ENCODE measurements at places on chromosomes 4 and X.
A peak's percentile ranks its signal among the peaks of the same experiment; 100 is the strongest.

DNA sequence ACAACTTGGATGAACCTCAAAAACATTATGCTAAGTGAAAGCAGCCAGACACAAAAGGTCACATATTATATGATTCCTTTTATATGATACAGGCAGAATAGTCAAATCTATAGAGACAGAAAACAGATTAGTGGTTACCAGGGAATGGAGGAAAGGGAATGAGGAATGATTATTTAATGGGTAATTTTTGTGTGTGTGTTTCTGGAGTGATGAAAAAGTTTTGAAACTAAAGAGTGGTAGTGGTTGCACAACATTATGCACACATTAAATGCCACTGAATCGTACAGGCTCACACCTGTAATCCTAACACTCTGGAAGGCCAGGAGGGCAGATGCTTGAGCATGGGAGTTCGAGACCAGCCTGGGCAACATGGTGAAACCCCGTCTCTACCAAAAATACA, 19.6 kb upstream of the SOD3 start:
- no peak for DNase-seq

DNA sequence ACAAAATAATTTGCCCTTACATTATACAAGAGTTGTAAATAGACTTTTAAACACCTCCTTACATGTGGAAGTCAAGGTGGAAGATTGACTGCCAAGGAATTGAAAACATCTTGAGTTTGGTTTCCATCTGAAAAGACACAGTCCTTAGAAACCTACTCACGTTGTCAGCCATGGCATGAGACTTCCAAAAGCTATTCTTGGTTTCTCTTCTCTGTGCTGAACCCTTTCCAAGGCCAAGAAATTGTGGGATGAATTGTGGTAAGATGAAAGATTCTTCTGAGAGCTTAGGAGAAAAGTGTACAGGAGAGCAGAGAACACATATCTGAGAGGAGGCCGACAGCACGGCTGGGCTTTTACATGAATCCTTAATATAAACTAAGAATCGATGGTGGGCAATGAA, 370.0 kb downstream of the FBXW7 start:
- DNase-seq, result no peak

DNA sequence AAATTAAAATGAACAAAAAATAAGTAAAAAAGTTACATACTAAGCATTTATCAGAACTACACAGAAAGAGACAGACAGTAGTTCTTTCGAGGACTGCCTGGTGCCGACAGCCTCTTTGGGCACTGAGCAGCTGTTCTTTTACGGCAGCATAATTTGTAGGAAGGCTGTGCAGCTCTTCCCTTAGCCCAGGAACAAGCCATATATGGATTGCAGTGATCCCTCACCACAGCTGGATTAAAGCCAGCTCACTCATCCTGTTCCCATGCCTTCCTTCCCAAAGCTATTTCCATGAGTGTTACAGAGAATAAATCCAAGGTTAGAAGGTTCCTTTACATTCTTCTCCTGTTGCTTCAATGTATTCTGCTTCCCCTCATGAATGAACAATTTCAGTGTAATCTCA, 71.7 kb downstream of the DDX60L start:
- DNase-seq, result no peak

GRCh38 chr4:53050361-53050774, 188.3 kb downstream of the RASL11B start:
- no peak for DNase-seq

GRCh38 chr4:114677346-114677979, 78.9 kb downstream of the UGT8 start:
- DNase-seq, result no peak

- no peak for DNase-seq
Observed at GRCh38 chr4:26003056-26003455, 89.0 kb downstream of the SMIM20 start.

DNA sequence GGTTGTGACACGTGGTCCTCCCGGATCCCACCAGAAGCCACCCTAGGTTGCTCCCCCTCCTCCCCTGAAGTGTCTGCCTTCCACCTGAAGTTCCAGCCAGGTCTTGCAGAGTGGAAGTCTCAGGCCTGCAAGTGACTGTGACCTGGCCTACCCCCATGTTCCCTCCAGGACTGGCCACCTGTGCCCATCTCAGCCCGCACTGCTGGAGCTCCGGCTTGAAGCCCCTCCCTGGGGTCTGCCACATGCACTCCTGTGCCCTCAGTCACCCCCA, 6.1 kb upstream of the HGFAC start:
- DNase-seq, result no peak

GRCh38 chrX:20433388-20433775, 166.7 kb upstream of the RPS6KA3 start:
- no peak for DNase-seq

GRCh38 chrX:16638533-16638932, 11.4 kb upstream of the S100G start:
- DNase-seq, result no peak

- DNase-seq, result no peak
Observed at GRCh38 chr4:79030973-79031372, 91.7 kb upstream of the PAQR3 start.

GRCh38 chr4:98514741-98515469, 143.5 kb downstream of the TSPAN5 start:
- DNase-seq, result no peak

GRCh38 chrX:93673056-93673868, at the start of gene NAP1L3:
Gene NAP1L3, minus strand, starts transcription at chrX:93673578. Its CDS starts 274 bp downstream, at chrX:93673304.
- DNase-seq, result no peak

DNA sequence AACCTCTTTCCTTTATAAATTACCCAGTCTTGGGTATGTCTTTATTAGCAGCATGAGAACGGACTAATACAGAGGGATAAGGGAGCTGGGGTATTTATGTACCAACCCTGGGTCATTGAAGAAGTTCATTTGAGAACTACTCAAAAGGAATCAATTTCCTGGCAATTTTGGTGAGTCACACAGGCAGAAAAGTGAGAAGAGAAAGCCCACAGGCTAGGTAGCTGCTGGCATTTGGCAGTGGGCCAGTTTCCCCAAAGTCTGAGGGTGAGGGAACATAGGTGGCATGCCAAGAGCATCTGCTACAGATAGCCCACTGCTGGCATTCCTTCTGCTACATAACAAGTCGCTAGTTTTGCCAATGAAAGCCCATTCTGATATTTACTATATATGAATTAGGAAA, 411.2 kb downstream of the MID1IP1 start:
- DNase-seq, result no peak

DNA sequence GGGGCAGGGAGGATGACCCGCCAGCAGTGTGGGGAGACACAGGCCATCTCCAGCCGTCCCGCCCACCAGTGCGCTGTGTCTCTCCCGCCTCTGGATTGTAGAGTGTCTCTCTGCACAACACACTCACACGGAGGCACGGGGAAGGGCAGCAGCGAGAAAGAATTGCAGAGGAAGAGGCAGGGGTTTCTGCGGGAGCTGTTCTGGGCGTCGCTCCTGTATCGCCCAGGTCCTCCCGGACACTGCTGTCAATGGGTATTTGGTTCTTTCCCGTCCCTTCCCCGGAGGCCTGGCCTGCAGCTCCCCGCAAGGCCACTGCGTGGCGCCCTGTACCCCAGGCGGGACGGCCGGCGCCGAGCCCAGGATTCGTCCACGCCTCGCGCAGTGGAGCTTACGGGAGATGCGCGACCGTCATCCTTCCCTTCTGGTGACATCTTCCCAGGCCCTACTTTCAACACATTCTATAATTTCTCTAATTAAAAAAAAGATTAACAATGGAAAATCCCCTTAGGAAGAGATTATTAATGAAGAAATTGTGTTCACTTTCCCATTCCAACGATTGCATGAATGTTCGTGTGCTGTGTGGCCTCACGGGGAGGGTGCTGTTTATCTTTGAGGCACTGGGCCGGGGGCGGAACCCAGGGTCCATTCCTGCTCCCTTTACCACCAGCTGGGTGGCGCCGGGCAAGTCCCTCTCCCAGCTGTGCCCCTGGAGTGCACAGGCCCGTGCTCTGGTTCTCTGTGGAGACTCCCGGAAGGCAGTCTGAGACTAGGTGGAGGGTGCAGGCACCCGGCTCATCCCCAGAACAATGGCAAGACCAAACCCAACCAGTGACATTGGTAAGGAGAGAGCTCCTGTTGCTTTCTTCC, 95.7 kb downstream of the CPZ start:
- no peak for DNase-seq

- DNase-seq, result no peak
Observed at GRCh38 chr4:99846891-99847290, 30.3 kb downstream of the DAPP1 start.

DNA sequence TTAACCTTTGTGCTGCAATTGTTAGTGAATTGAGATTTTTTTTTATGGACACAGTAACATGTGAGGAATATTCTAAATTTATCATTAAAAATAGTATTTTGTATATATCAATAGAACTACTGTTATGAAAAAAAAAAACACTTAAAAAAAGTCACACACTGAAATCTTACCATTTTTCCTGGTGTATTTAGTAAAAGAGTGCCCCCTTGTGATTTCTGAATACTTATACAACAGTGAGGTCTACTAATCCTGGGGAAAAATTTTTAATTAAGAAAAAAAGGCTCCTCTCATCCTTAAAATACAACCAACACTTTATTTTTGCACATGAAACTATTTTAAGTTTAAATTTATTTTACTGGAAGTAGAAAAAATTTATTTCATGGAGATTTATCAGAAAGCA, 56.4 kb upstream of the SPOCK3 start:
- DNase-seq, result no peak

- DNase-seq, result peak; percentile 69
Observed at GRCh38 chr4:99754756-99755155, 61.9 kb upstream of the DAPP1 start.

DNA sequence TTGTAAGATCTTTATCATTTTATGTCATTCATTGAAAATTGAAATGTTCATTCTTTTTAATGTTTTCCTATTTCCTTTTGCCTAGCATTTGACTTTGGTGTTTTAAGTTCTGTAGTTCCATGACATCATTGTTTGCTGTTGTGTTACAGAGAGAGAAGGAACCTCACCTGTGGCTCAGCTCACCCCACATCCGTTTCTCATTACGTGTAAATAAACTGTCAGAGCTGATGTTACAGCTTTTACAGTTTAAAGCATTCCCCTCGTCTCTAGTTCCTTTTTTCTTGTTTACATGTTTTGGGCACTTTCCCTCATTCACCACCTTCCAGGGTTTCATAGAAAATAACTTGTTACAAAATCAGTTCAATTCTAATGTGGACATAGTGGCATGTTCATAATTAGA, 137.2 kb downstream of the FNIP2 start:
- DNase-seq, result no peak

- DNase-seq, result no peak
Observed at GRCh38 chr4:119130365-119131065, 5.1 kb upstream of the MYOZ2 start.

DNA sequence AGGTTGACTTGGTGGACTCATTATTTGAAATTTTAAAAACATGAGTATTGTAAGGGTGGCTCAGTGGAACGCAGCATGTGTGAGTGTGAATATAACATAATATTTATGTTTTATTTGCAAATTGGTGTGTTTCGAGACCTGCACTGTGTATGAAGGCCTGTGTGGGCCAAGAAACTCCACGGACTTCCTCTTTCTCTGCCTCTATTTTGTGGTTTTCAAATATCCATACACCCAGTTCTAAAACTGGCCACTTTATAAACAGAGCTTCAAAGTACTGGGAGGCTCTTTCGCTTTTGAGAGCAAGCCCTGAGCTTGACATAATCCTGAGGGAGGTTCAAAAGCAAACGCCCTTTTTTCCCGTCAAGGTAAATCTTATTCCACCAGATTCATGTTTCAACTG, 187.7 kb downstream of the GPAT3 start:
- DNase-seq, result no peak

DNA sequence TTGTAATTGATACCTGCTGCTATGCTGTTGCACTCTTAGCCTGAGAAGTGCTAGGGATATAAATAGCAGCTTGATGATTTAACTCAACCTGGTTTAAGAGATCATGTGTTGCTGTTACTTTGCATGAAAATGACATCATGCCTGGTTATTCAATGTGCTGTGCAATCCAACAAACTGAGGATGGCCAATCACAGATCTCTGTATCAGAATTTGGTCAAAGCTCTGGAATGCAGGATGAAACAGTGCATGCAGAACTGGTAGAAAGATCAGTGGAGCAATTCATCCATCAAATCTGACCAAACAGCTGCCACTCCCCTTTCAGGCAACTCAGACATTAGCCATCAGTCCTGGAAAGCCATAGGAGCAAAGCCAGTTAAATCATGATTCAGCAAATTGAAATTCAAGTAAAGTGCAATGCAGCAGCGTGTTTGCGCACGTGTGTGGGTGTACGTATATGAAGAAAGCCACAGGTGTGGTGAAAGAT, 160.3 kb upstream of the RASGEF1B start:
- peak; percentile 49 for DNase-seq

GRCh38 chrX:35507701-35508100, 290.4 kb upstream of the MAGEB16 start:
- no peak for DNase-seq

GRCh38 chr4:82500435-82501153, 61.2 kb downstream of the TMEM150C start:
- no peak for DNase-seq

DNA sequence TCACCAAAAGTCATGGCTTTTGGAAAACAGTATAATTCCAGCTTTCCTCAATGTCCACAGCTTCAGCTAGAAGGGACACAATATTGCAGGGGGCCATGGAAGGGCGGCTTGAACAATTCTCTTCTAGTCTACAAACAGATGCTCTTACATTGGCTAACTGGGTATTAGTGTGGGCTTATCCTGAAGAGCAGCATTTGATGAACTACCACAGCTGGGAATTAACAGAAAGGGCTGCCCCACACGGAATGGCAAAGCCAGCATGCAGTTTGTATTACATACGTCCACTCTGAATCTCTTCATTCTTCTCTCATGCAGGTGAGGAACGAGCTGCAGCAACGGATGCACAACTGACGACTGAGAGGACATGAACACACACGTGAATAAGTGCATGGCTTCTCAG, 13.0 kb upstream of the PDCL2 start:
- no peak for DNase-seq

Measured in NCI-H187 (cell line).